ENCODE measurements at places on chromosomes 6 and 20.

DNA sequence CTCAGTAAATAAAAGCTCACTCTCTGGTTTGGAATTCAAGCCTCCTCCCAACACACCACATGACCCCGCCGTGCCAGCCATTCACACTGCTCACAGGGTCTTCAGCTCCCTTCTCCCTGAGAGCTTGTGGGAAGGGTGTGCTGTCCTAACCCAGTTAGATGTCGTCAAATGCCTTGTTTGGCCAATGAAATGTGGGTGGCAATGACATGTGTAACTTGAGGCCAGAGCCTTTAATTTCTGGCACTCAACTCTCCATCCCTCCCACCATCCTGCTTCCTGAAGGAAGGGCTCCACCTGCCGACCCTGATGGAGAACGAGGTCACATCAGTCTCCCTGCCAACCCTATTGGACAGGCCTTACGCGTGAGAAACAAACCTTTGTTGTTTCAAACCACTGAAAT, 224.5 kb upstream of the AGPAT4 start:
- no peak for DNase-seq

GRCh38 chr20:22699396-22699795, 115.0 kb upstream of the FOXA2 start:
- no peak for DNase-seq

GRCh38 chr20:53778041-53778516, 184.4 kb upstream of the ZNF217 start:
- no peak for DNase-seq

- DNase-seq: peak; percentile 85
Measured at GRCh38 chr20:63520934-63521601, 503 bp downstream of the PPDPF start.

GRCh38 chr6:27040244-27041042, 207.1 kb upstream of the PRSS16 start:
- DNase-seq: no peak

DNA sequence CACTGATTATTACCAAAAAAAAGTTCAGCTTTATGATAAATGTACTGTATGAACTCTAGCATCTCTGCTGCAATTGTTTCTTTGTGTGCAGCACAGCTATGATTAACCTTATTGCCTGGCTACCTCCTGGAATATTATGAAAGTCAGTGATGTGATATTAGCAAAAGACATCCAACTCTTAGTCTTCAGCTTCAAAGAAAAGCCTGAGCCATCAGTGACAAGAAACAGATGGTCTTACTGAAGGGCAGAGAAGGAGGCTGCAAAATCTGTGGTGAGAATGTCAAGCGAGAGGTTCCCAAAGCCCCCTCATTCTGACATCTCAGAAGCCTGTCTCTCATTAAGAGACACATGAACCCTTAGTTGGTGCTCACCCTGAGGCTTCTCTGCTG, 89.4 kb upstream of the TNFAIP3 start:
- DNase-seq: no peak

DNA sequence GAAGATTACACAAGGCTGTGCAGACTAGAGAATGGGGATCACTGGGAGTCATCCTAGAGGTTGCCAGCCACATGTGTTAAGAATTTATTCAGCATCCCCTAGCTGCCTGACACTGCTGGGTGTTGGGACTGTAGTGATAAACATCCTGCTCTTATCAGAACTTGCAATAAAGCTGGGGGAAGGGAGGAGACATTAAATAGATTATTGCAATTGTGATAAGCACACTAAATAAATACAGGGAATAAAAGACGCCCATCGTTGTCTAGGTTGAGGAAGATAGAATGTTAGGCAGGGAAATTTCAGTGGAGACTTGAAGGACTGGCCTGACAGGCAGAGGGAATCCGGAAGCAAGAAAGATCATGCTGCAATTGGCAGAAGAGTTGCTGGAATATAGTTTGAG, 33.2 kb upstream of the TRAM2 start:
- no peak for DNase-seq

GRCh38 chr20:5949943-5950270, 426 bp downstream of the TRMT6 start:
- DNase-seq: no peak

- no peak for DNase-seq
Measured at GRCh38 chr20:57006411-57007170, 259.9 kb downstream of the BMP7 start.

DNA sequence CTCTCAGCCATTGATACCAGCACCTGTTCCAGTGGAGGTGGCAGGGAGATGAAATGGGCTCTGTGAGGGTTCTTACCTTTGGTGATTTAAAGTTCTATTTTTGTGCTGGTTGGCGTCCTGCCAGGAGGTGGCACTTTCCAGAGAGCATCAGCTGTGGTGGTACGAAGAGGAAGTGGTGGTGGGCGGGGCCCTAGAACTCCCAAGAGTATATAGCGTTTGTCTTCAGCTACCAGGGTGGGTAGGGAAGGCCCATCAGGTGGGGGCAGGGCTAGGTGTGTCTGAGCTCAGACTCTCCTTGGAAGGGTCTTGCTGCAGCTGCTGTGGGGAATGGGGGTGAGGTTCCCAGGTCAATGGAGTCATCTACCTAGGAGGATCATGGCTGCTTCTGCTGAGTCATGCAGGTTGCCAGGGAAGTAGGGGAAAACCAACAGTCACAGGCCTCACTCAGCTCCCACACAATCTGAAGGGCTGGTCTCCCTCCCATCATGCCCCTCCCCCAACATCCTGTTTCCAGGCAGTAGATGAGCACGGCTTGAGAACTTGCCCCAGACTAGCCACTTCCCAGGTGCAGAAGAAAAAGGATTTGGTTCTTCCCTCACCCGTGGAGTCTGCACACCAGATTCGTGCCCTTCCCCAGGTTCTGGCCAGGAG, 46.6 kb downstream of the MOXD1 start:
- peak; percentile 43 for DNase-seq

DNA sequence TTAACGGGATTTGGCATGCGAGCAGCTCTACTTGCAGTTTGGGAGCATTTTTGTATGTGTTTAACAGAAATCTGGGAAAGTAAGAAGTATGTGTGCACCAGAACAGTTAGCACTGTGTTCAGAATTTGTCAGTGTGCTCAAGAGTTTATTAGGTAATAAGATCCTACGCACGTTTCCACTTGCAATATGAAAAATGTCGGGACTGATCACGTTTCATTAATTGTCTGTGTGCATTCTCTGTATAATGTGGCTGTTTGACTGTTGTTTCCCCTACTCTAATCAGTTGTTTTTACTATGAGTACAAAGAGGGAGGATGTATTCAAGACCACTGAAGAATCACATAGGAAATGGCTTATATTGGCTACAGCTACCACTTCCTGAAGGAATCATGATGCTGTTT, 349.7 kb upstream of the POU3F2 start:
- DNase-seq: no peak

GRCh38 chr6:135534773-135535380, 37.3 kb upstream of the AHI1 start:
- DNase-seq: no peak

DNA sequence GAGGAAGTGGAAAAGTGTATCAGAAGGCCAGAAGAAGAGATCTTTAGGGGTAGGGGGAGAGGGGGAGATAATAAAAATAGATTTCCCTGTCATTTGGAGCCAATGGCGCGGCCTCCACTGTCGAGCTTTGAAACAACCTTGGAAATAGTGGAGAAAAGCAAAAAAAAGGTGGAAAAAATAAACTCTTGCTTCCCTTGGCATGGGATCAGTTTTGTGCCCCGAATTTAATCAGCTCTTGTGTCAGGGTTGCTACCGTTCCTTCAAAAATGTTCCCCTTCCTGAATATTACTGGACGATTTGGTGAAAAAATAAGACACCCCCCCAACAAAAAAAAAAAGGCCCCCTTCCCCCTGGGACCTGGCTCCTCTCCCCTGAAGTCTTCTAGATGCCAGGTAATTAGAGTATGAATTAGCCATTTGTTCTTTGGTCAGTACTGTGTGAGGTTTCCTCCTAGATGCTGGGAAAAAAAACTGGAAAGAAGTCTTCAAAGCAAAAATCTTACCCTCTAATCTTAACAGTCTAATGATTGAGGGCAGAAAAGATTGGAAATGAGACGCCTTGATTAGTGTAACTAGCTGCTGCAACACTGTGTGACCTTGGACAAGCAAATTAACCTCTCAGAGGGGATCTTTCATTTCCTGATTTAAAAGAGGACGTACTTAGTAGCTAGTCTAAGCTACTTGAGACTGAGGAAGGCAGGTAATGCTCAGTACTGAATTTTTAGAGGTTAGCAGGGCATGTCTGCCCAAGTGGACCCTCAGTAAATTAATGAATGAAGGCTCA, 872 bp upstream of the RBM39 start:
- peak; percentile 55 for DNase-seq

DNA sequence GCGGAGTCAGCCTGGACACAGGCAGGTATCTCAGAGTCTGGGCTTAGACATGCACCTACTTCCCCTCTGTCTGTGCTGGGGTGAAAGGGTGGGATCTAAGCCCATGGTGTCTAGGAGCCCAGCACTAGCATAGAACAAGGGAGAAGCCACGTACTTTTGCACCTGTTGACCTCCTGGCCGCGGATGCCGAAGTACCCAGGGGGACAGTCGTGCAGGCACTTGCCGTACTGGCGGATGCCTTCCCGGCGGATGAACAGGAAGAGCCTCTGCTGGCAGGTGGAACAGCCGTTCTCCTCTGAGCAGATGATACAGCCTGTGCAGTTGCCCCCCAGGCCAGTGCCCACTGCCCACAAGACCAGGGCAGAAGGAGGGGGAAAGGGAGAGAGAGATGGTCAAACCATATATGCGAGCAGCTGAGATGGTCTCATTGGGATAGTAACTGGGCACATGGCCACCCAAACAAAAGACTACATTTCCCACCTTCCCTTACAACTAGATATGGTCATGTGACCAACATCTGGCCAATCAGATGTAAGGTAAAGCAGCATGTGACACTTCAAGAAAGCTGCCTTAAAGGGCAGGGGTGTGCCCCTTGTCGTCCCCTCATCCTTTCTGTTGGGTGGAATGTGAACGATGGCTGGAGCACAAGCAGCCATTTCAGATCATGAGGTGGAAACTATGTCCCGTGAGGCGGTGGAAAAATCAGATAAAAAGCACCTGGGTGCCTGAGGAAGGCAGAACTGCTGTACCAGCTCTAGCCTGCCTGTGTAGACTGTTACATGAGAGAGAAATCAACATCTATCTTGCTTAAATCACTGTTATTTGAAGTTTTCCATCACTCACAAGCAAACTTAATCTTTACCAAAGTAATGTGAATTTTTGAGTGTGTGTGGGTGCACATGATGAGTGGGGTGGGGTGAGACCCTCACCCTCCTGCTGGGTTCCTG, 34.0 kb downstream of the RSPO4 start:
- peak; percentile 26 for DNase-seq

DNA sequence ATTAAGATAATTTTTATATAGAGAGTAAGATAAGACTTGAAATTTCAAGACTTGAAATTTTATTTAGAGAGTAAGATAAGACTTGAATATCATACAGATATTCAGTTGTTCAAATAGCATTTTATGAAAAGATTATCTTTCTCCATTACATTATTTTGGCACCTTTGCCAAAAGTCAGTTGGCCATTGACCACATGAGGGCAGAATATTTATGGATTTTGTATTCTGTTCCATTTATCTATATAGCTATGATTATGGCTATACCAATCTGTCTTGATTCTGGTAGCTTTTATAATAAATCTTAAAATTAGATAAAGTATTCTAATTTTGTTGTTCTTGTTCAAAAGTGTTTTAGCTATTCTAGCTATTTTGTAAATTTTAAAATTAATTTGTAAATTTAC, 537.9 kb upstream of the GJE1 start:
- DNase-seq: no peak

- no peak for DNase-seq
Measured at GRCh38 chr6:63600136-63600535, 27.9 kb downstream of the LOC128125822 start.

GRCh38 chr6:52641826-52642225, 29.1 kb upstream of the TMEM14A start:
- DNase-seq: no peak

- no peak for DNase-seq
Measured at GRCh38 chr20:53657732-53658131, 64.1 kb upstream of the ZNF217 start.

- no peak for DNase-seq
Measured at GRCh38 chr20:53264604-53265003, 292.4 kb downstream of the TSHZ2 start.

DNA sequence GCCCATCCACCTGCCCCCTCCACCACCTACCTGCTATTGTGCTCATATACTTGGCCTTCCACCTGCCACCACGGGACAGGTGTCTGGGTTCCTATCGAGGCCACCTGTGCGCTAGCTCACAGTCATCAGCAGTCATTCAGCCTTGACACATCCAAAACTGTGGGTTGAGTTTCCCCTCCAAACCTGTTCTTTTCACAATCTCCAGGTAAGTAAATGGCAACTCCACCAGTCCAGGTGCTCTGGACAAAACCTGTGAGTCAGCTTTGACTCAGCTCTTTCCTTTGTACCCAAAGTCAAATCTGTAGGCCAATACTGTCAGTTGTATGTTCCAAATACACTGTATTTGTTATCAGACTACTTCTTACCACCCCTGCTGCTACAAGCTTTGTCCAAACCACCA, 52.6 kb downstream of the SPTLC3 start:
- no peak for DNase-seq

- DNase-seq: no peak
Measured at GRCh38 chr20:35327074-35327976, 35.1 kb upstream of the FAM83C start.

GRCh38 chr6:20319520-20320357, 81.9 kb upstream of the E2F3 start:
- DNase-seq: peak; percentile 89

DNA sequence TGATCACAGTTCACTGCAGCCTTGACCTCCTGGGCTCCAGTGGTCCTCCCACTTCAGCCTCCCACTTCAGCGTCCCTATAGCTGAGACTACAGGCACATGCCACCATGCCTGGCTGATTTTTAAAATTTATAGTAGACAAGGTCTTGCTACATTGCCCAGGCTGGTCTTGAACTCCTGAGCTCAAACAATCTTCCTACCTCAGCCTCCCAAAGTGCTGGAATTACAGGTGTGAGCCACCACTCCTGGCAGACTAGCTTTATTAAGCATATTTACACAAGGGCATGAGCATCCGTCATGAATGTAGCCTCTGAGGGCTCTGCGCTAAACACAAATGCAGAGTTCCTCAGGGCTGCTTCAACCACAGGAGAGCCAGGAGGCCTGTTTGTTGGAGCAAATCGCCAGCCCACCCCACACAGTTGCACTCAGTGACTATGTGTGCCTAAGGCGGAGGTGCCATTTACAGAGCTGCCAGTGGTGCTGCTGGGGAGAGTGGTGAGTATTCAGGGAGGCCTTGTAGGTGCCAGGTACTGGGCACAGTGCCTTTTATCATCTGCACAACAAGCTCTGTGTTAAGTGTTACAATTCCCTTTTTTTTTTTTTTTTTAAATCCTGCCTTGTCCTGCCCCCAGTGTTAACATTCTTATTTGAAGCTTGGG, 78.2 kb downstream of the PSMG4 start:
- DNase-seq: no peak

Measured in GM06990 (cell line).